Stimulated activated CD8-positive, alpha-beta memory T cell treated with anti-CD3 and anti-CD28 coated beads, Interleukin-2, amount 100 ng/mL, for 1 hour (primary cell): ENCODE measurements at places on chromosomes 3 and 15.
A peak's percentile ranks its signal among the peaks of the same experiment; 100 is the strongest.

DNA sequence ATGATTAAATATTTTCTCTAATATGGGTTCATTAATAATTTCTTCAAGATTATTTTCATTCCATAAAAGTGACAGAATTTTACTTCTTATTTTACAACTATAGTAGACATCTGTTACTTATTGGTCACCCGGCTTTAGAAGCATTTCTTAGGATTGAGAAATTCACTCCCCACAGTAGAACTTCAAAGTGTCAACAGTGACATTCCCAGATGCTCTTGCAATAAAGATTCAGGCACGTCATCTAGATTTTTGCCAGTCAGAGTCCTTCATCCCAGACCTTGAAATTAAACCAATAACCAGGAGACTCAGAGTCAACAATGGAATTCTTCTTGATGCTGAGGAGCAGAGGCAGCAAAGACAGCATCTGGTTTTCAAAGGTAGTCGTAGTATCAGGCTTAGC is 190.8 kb downstream of the VGLL3 start:
- DNase-seq = no peak

GRCh38 chr3:185207481-185207880 is 46.4 kb downstream of the EHHADH start:
- no peak for DNase-seq

GRCh38 chr15:66294932-66295235 is 1.5 kb downstream of the DIS3L start:
- no peak for DNase-seq

- no peak for DNase-seq
Measured at GRCh38 chr15:80832686-80833085, 53.5 kb downstream of the CEMIP start.

DNA sequence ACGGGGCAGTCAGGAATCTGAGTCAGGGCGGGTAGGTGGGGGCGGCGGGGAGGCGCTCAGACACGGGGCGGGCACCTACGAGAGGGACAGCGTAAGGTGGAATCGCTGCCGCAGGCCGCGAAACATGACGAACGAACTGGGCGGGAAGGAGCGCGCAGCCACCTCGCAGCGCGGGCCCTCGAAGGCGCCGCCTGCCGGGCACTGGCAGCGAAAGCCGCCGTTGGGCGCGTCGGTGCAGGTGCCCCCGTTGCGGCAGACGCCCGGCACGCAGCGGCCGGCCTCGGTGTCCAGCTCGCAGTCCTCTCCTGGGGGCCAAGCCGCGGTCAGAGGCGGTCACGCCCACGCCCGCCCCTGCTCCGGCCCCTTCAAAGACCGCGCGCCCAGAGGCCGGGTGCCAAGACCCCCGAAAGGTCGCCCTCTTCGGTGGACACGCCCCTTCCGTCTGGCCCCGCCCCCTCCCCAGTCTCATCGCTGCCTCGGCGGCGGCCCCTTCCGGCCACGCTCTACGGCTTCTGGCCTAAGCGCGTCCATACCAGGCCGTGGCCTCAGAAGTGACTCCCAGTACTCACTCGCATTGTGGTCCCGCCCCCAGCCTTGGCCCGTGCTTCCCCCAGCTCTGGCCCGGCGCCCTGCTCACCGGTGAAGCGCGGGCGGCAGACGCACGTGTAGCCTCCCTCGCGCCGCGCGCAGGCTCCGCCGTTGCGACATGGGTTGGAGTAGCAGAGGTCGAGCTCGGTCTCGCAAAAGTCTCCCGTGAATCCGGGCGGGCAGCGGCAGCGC is 6.4 kb downstream of the CELSR3 start:
- DNase-seq = peak; percentile 68

- DNase-seq = no peak
Measured at GRCh38 chr3:37183976-37184375, 9.6 kb upstream of the LRRFIP2 start.

DNA sequence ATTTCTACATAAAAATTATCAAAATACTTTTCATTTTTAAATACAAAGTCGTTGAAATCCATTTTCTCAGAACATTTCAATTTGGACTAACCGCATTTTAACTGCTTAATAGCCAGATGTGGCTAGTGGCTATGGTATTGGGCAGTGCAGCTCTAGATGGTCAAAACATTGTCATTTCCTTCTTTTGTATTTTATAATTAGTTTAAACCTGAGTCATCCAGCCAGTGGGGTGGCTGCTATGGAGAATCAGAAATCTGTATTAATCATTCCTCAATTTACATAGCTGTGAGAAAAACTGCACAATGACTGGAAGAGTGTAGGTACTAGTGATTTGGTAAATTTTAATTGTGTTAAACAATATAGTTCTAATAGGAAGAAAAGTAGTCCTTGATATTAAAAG is 245.3 kb downstream of the PDZRN3 start:
- DNase-seq = no peak

DNA sequence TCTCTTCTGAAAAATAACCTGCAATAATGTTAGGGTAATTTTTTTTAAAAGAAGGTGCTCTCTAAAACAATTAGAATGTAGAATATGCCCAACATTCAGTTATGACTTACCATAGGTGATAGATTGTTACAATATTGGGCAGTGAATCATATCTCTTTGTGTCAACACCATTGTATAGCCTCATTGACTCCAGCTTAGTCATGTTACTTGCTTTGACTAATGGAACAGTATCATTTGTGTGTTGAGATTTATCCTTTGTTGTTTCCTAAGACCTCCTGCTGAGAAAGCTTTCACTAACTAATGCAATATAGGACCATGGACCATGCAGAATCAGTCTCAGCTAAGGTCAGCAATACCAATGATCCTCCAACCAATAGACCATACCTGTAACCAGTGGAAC is 1106.4 kb downstream of the SI start:
- DNase-seq = no peak
